ENCODE measurements at places on chromosomes 6 and 20.

DNA sequence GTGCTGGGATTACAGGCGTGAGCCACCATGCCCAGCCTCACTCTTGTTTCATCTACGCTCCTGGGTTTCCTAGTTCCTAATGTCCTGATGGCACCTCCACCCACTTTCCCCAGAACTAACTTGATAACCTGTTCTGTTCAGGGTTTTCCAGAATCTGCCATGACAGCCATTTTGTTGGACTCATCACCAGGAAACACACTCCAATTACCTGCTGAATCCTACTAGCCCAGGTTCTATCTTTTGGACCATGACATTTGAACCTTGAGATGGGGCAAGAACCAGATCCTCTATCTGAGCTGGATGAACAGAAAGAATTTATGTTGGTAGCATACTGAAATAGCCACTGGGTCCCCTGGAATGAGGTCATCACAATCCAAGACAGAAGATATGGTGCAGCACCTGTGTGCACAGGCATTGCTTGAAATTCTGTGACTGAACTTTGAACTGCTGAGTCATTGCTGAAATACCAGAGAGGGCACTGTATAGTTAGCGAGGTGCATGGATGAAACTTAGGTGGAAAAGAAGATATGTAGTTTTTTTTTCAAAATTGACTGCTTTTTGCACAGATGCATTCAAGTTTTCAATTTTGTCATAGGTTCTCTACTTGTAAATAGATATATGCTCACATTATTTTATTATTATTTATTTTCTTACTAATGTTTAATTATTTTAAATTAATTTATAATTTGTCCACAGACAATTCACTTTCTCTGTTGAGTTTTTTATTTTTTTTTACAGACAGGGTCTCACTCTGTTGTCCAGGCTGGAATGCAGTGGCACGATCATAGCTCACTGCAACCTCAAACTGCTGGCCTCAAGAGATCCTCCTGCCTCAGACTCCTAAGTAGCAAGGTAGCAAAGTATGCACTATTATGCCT lies 42.8 kb upstream of the TASP1 start:
- DNase-seq: no peak

DNA sequence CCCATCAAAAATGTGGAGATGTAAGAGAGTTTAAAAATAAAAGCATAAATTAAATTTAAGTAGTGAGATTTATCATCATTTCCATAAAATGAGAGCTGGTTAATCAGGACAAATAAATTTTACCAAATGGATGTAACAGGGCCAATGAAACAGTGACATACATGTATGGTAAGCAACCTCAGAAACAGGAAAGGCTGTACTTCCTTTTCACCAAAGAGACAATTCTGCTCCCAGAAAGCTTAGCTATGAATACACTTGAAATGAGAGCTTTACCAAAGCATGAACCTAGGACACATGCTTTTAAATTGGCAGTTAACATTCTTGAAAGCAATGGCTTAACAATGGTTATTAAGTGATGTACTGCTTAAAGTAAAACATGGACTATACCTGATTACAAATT lies 12.1 kb upstream of the UBE2J1 start:
- no peak for DNase-seq

GRCh38 chr6:25717866-25718740 lies 36.4 kb upstream of the SLC17A4 start:
- DNase-seq: no peak

DNA sequence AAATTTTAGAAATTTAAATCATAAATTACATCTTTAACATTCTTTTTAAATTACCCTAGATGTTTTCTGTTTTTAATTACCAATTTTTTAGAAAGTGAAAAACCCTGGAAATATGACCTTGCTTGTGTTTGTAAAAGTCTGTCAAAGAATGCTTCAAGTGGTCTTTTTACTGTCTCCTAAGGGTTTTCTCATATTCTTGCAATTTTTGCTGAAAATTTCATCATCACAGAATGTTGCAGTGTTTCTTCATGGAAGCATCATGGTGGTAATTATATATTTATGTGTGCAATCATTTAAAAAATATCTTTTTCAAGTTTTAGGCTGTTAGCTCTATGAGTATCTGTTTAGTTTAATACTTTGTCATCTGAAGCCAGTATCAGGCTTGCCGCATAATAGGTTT lies 178.2 kb downstream of the HDGFL1 start:
- no peak for DNase-seq

DNA sequence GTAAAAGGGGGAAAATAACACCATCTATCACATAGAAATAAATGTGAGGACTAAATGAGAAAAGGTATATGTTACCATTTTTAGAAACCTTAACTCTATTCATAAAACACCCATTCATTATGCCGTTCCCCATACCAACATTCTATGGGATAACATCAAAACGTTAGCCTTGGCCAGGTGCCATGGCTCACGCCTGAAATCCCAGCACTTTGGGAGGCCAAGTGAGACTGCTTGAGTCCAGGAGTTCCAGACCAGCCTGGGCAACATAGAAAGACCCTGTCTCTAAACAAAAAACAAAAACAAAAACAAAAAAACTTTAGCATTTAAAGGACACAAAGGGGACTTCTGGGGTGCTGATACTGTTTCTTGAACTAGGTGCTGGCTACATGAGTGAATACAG lies 1.3 kb downstream of the PIGU start:
- DNase-seq: no peak

DNA sequence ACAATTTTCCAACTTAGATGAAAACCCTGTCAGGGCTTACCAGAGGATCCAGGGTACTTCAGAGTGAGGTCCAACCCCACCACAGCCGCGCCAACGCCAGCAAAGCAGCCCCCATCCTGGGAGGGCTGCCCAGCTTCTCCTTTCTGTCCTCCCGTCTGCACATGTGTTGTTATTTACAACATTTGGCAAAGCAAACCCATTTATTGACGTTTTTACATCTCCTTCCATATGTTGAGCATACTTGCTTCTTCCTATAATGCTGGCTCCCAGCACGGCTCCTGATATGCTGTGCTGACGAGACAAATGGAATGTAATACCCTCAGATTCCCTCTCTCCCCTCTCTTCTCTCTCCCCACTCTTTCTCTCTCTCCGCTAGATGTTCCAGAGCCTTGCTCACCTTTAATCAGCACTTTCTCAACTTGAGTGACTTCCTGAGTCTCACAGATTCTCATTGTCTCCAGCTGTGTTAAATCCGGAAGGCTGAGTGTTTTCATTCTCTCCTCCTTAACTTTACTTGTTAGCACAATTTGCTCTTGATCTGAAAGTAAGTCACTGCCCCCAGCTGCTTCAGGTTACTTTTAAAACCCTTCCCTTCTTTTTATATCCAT lies 22.7 kb downstream of the RCAN2 start:
- DNase-seq: no peak

DNA sequence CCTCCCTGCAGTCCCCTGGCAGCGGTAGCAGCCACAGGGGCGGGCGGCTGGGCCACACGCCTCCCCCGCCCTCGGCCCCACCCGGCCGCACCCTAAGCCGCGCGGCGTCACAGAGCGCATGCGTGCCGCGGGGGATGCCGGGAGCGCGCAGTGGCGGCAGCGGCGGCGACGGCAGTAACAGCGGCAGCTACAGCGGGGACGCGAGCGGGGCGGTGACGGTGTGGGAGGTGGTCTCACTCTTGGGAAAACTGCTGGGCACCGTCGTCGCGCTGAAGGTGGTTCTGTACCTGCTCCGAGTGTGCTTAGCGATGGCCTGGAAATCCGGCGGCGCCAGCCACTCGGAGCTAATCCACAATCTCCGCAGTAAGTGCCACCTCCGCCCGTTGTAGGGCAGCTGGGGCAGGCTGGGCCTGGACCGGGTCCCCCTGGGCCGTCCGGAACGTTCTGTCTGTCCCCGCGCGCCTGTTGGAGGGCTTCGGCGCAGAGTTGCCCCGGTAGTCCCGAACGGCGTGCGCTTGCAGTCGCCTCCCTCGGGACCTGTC lies at the start of gene PCMT1:
Gene PCMT1, plus strand, starts transcription at position 148 of the 542 bp plus-strand sequence. Its CDS starts 161 bp downstream, at position 309.
- DNase-seq: peak; percentile 93
